ENCODE measurements at places on chromosomes 5 and 9.

DNA sequence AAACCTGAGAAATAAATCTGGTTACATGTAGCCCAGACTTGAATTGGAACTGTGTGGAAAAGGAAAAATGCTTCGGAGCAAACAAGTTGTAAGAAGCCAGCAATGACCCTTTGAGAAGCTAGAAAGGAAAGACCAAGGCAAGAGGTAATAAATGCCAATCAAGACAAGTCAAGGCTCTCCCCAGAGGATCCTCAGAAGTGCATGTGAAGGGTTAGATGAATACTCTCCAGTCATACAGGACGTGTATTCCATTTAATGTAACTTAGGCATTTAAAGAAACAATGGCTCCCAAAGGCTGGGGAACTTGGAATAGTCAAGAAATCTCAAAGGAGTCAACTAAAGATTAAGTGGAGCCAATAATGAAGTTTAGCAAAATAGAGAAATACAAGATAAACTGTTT is 36.2 kb downstream of the EPB41L4A start:
- no peak for DNase-seq

DNA sequence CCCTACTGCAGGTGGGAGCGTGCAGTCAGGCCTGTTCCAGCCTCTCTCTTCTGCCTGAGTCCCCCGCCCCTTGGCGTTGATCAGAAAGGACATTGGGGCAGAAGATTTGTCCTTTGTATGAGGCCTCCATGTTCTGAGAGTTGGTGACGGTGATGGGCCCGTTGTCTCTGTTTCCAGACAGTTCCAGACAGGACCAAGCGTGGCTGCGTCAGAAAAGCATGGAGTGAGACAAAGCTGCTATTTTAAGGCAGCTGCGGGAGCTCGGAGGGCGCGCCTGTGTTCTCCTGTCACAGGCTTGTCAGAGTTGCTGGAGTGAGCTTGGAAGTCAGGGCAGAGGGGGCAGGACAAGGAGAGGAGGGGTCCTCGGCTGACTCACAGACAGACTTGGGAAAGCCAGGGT is 32.1 kb upstream of the SH3PXD2B start:
- no peak for DNase-seq

GRCh38 chr9:89139455-89139854 is 39.2 kb downstream of the SHC3 start:
- no peak for DNase-seq

GRCh38 chr9:89448381-89448780 is 49.5 kb downstream of the SEMA4D start:
- DNase-seq = peak; percentile 66

DNA sequence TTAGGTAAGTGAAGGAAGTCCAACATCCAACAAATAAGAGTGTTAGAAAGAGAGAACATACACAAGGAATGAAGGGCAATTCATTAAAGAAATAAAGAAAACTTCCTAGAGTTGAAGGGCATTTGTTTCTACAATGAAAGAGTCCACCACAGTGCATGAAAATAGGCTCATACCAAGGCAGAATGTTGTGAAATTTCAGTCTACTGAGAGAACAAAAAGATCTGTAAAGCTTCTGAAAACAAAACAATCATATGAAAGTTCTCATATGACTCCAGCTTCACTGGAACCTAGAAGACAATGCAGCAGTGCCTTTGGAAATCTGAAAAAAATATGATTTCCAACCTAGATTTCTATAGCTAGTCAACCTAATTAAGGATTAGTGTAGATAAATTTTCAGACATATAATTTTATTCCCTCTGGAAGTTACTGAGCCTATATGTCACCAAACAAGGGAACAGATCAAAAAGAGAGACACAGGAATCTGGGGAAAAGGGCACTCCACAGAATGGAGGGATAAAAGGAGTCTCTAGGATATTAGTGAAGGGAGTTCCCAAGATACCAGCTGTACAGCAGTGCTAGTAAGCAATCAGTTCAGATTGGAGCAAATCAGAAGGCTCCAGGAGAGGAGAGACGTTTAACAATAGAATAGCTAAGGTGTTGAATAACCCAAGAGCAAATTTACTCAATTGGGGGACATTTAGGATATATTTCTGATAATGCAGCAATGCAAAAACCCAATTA is 5.8 kb downstream of the C5orf58 start:
- DNase-seq = no peak

GRCh38 chr5:143481697-143482531 is 78.4 kb upstream of the NR3C1 start:
- no peak for DNase-seq

GRCh38 chr5:142821733-142822487 is 51.7 kb downstream of the ARHGAP26 start:
- DNase-seq = peak; percentile 49

- DNase-seq = no peak
Measured at GRCh38 chr5:145925353-145925752, 11.0 kb upstream of the SH3RF2 start.

DNA sequence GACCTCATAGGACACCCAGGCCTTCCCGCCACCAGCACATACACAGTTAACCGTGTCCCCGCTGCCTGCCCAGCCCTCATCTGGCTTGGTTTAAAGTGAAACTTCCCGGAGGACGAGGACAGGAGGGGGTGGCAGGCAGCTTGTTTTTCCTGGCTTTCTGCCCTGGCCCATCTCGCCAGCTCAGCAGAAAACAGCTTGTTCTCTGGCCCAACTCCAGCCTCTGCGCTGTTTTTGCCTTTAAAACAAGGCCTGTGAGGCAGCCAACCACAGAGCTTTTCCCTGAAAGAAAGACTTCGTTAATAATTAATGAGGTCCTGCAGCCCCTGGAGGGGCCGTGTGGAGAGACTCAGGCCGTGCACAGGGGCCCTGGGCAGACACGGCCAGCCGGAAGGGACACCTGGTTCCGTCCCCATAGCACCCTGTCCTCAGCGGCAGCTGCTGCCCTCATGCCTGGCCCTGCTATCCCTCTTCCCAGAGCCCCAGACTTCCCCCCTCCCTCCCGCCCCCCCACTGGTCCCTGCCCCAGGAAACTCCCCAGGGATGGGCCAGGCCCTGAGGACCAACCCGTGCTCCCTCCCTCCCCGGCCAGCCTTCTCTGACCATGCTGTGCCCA is 108.7 kb downstream of the RXRA start:
- no peak for DNase-seq

DNA sequence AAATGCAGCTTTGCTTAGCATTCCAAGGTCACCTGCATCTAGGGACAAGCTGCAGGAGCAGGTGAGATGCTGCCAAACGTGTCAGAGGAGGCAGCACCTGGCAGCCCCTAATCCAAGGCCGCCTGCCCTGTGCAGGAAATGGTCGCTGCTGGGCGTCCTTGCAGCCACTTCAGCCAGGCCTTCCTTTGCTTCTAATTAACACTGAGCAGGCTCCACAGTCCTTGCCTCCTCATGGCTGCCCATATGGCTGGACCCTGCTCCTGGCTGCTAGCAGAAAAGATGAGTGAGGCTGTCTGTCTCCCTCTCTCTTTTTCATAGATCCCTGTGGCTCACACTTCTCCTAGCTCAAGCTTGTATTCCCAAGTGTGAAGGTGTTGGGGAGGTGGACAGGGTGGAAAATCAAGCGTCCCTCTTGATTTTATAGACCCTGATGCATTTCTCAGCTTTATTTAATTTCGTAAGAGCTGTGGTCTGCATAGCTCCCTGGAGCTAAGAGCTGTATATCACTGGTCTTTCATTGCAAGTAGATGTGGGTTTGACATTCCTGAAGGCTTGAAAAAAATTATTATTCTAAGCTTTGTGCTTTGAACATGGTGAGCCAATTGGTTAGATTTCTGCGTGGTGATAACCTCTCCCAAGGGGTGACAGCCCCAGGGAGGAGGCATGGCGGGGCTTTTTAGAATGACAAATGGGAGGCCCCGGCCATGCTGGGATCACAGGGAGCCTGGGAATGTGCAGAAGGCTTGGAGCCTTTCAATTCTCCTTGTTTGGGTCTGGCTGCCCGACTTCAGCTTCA is 193.8 kb downstream of the SLIT3 start:
- DNase-seq = no peak
